Kidney glomerular epithelial cell (primary cell): ENCODE measurements at places on chromosomes 2 and 18.
A peak's percentile ranks its signal among the peaks of the same experiment; 100 is the strongest.

DNA sequence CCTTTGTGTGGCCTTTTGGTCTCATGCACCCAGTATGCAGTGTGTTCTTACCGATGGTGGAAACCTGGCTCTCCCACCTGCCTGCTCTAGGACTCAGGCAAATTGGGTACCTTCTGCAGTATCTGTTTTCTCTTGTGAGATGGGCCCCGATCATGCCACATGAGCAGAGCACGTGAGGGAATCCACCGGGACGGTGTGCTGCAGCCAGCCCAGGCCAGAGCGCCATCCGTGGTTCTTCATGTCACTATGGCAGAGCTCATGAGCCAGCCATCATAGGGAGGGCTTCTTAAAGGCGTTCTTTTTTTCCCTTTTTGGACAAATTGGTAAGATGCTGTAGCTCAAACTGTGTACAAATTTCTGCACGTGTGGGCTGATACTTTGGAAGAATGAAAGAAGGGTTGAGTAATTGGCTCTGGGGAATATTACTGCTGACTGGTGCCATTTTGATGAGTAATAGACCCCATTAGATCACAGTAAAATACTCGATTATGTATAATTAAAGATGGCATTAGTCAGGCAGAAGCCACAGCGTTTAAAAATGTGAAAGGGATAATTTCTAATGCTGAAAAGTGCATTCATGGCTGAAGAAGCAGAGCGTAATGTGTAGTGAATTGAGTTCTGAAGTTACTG lies 19.2 kb downstream of the SH3RF3 start:
- DNase-seq: no peak

GRCh38 chr2:9408641-9409151 lies 14.6 kb downstream of the ITGB1BP1 start:
- DNase-seq: peak; percentile 86

- DNase-seq: no peak
Observed at GRCh38 chr18:50044402-50044801, 150.5 kb downstream of the MYO5B start.

GRCh38 chr2:206611191-206611590 lies 31.1 kb upstream of the FAM237A start:
- no peak for DNase-seq

- DNase-seq: no peak
Observed at GRCh38 chr2:9630117-9630735, 571 bp downstream of the YWHAQ start.

GRCh38 chr2:180412219-180412618 lies 405.1 kb upstream of the CWC22 start:
- DNase-seq: no peak

DNA sequence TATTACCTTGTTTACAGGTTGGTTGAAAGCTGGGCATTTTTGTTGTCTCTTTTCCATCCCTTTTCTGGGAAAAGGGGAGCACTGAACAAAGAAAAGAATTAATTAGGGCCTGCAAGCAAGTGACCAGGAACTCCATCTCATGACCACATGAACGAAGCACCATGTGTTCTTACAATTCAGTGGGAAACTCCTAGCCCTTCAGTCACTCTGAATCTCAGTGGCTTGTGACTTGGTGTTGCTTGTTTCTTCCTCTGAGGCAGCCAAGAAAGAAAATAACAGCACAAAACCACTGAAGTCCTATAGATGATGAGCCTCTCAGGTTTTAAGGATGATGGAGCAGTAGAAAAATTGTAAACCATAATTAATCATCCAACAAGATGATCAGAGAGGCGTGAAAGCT lies 129.1 kb upstream of the CAB39 start:
- no peak for DNase-seq

GRCh38 chr18:61274416-61274960 lies 58.7 kb upstream of the CDH20 start:
- DNase-seq: no peak

GRCh38 chr2:217902379-217903141 lies 100.2 kb downstream of the TNS1 start:
- DNase-seq: peak; percentile 82

DNA sequence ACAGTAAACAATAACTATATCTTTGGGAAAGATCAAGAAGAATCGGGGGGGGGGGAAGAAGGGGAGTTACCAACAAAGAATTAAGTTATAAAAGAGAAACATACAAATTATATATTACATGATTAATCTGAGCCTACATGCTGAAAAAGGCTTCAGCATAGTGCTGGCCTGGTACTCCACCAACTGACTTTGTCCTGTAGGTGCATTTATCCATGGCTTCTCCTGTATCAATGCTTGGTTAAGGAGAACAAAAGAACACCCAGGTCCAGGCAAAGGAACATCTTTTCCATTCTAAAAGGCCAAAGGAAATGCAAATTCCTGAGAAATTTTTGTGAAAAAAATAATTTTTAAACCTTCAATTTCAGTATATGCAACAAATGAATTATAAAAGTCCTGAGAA lies 24.2 kb downstream of the RPRD1A start:
- DNase-seq: no peak

GRCh38 chr18:48340560-48340959 lies 68.6 kb downstream of the ZBTB7C start:
- DNase-seq: no peak

- no peak for DNase-seq
Observed at GRCh38 chr2:158655628-158656027, 139.5 kb upstream of the DAPL1 start.

DNA sequence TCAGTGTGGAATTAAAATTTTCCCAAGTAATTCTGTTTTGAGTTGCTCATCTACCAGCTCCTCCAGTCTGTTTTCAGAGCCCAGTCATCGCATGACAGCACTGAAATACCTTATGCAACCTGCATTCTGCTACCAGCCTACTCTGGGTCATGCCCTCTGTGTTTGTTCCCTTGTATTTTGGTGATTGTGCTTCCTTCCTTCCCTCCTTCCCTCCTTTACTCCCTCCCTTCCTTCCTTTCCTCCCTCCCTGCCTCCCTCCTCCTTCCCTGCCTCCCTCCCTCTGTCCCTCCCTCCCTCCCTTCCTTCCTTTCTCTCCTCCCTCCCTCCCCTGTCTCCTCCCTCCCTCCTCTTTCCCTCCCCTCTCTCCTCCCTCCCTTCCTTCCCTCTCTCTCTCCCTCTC lies 289.6 kb downstream of the CDH2 start:
- DNase-seq: peak; percentile 74

DNA sequence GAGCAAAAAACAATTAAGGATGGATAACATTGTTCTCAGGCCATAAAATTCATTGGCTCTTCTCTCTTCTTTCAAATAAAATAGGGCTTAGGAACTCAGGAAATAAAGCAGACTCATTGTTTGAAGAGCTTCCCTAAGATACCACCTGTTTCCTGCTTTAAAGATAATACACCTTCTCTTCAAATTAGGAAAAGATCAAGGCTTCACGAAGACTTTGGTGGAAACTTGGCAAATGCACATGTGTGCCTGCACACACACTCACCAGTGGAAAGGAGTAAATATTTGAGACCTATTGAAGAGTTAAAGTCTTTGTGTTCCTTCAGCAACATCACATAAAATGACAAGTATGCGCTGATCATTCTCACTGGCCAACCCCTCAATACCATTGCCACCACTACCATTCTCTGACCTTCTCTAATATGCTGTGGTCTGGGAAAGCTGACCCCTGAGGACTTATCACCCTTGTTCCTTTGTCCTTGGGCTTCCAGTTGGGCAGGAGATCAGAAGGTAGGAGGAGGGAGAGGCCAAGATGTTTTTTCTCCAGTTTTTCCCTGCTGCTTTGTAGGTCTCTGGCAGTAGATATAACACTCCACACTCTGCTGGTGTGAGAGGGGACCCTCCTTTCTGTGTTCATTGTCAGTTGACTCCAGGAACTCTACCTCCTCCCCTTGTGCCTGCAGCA lies 53.5 kb upstream of the SPOPL start:
- no peak for DNase-seq

DNA sequence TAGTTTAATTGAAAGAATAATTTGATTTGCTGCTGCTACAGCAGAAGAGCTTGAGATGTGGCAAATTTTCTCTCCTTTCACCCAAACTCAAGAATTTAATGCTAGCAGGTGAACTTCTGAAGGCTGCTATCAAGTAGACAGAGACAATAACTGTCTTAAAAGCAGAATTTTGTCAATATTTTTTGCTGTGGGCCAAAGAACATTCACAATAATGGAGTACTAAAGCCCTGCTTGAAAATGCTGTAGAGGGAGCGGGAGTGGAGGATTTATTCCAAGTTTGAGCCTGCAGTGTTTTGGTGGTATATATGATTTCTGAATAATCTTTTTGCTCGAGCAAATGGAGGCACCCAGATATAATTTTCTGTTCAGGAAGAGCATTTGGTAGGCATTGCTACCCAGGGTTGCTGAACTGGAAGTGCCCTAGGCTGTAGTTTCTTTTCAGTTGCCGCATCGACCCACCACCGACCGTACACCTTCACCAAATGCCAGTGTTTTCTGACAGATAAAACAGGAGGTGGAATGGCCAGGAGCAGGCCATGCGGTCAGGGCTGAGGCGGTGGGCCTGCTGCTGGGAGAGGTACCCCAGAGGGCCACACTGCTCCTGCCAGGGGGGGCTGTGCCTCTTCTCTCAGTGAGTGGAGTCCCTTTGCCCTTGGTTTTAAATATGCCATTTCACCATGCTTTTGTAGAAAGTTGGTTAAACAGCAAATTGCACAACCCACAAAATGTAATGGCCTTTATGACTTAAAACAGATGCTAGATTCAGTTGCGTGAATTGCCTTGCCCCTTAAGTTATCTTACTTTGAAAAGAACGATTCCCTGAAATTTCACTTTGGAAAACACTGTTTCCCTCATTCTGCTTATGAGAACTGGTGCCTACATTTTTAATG lies 36.4 kb downstream of the TSHZ1 start:
- DNase-seq: no peak

DNA sequence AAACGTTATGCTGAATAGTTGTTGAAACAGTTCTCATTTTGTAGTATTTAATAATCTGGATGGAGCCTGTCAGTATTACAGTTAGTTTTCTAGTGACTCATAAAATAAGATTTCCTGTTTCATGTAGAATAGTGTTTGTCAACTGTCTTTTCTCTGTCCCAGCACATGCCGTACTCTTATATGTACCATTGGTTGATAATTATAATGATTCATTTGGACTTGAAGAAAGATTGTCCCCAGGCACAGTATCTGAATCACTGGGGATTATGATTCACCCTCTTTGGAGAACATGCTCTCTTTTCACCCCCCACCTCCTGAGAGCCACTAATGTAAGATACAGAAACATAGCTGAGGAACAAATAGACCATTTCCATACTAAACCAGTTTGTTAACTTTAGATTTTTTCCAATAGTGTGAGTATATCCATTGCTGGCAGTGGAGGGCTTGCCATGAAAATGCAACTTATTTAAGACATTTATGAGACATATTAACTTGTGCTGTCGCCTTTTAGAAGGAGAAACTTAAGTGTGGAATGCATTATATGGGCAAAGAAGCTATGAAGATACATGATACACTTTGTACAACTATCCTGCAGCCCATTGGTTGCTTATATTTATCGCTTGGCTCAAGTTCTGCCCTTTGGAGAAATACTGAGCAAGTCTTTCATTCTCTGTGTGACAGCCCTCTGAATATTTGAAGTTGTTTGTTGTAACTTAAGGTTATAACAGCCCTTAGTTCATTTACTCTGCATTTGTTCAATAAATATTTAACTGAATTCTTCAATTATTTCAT lies 12.4 kb downstream of the COPS8 start:
- DNase-seq: no peak

DNA sequence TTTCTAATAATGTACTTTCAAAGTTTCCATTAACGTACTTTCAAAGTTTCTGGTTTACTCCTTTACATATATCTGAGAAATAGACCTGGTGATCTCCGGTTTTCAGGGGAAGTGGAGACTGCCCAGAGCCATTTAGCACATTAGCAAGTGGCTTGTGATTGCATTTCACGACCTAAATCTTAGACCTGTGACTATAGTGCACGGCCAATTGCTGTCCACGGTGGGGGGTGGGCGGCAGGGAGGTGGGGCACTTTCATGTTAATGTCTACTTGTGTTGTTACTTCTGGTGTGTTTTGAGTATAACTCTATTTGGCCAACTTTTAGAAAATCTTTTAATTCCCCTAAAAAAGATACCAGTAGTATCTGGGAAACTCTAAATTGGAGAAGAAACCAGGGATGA lies 11.3 kb downstream of the GATA6 start:
- no peak for DNase-seq

DNA sequence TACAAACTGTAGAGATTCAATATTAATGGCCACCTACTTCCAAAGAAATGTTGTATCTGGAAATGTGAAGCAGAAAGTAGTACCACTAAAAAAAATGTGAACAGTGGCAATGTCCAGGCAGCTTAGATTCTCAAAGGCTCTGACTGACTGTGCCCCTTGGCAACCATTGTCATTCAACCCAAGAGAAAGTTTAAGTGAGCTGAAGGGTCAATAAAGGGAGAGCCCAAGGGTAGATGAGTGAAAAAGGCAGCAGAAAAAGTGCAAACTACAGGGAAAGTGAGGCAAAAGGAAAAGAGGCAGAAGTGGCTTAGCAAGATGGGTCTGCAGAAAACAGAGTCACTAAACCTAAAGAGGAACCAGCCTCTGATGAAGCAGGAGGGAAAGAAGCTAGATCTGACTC lies 802.9 kb downstream of the CPS1 start:
- DNase-seq: no peak

DNA sequence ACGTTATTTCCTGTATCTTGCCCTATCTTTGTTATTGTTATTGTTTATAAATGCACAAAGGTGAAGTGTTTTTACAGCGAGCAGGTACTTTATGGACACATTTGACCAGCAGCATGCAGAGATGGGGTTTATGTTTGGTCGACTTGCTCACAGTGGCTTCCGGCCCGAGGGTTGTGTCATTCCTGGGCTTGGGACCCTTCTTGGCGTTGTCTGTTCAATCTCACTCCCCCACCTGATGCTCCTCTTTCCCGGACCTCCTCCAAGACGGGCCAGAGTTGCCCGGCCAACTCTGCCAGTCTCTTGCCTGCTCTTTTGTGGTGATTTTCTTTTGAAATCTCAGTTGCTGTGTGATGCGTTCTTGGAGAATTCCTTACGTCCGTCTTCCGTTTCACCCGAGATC lies 153.9 kb downstream of the TWIST2 start:
- no peak for DNase-seq

GRCh38 chr2:208025814-208026184 lies 472 bp upstream of the PLEKHM3 start:
- DNase-seq: no peak
